GM23248 (cell line): ENCODE measurements at places on chromosomes 12 and 14. TPM values are rescaled to one million over a fixed set of nuclear protein-coding genes. Genes with fewer than 3 reads are reported as not detected.

LTB4R gene
- polyA plus RNA-seq = 0.41 and 1.1 TPM in 2 replicates

TAS2R14 gene
- 3.0 and 3.4 TPM in 2 replicates for polyA plus RNA-seq

GRCh38 chr14:87878959-87879358 is 114.0 kb downstream of the GALC start:
- no peak for DNase-seq

DNA sequence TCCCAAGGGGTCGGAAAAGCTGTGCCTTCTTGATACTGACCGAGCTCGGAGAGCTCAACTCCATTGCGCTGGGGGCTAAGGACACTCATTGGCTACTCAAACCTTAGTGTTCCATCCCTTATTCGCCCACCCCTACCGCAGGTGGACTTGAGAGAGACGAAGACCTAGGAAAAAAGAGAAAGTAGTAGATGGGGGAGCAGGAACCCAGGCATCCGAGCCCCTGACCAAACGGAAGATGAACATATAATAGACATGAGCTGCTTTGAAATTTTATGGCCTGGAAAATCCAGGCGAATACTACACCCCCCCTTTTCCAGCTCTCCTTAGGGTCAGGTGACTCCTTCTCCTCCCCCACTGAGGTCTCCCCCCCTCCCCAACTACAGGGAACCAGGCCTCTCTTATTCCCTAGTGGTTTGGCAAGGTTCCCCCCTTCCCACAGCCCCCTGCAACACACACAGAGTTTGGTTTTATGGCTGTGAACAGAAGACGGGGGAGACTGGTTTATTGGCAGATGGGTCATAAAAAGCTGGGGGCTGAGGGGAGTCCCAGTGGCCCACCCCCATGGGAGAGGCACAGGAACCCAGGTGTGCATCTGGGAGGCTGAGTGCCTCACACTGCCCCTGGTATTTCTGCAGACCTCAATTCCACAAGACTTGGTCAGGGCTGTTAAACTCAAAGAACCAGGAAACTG is 1.6 kb downstream of the GDF11 start:
- no peak for DNase-seq

- no peak for DNase-seq
These were observed 9.3 kb downstream of the PEBP1 start for GRCh38 chr12:118145113-118145797.

- DNase-seq = no peak
These were observed 207.9 kb downstream of the BMP4 start for GRCh38 chr14:53748691-53749090.

GRCh38 chr12:127970491-127970890 is 296.5 kb upstream of the TMEM132C start:
- DNase-seq = no peak

DNA sequence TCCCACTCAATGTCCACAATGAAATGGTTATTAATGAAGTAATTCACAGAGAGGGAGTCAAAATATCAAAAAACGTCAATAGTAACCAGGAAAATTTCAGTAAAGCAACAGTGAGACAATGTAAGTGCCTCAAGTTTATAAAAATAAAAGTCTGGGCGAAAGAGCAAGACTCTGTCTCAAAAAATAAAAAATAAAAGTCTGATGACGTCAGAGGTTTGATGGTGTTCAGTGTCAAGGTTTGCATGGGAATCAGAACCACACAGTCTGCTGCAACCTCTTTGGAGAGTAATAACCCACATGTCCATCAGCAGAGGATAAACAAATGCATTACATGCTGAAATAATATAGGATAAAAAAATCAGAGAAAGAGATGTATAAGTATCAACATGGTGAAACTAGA is 152.4 kb downstream of the ASCL1 start:
- DNase-seq = no peak
